T-helper 22 cell (primary cell): ENCODE measurements at places on chromosomes 2 and 18.

- no peak for DNase-seq
Observed at GRCh38 chr2:17790536-17790935, 25.7 kb upstream of the MSGN1 start.

DNA sequence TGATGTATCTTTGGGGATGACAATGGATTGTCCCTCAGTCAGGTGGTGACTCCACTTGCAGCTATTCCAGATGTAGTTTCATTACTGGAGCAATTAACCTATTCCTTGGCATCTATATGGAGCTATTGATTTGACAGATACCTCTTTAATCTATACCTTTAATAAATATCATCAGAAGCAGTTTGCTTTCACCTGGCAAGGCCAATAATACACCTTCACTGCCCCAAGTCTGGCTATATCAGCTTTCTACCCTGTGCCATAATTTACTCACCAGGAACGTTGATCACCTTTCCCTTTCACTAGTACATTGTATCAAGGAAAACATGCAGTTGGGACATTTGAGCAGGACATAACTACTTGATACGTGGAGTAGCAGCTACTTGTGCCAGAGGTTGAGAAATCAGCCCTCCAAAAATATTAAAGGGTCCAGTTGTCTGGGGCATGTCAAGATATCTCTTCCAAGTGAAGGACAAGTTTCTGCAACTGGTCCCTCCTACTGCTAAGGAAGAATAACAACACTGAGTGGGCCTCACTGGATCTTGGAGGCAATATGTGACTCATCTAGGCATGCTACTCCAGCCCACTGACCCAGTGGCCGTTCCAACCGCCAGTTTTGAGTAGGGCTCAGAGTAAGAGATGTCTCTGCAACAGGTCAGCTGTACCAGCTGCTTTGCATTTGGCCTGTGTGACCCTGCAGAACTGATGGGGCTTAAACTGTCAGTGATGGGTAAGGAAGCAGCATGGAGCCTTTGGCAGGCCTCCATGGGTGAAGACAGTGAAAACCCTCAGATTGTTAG lies 67.0 kb downstream of the PSMG2 start:
- no peak for DNase-seq

GRCh38 chr2:237731663-237732062 lies 66.9 kb upstream of the RBM44 start:
- no peak for DNase-seq

- no peak for DNase-seq
Observed at GRCh38 chr2:122340246-122340645, 584.8 kb downstream of the TSN start.
